ENCODE measurements at places on chromosomes 13 and 19.

DNA sequence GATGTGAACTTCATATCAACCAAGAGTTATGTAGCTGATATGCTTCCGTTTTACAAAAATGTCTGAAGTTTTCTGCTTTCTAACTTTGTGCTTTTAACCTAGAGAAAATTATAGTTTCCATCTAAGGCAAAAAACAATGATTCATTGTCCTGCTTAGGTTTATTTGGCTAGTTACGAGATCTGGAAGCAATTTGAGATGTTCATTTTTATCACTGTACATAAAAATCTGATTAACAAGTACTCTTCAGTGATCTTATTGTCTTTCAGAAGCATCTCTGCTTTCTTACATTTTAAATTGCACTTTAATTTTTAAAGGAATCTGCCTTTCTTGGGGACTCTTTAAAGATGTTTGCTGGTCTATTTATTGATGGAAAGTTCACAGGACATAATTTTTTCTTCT, 188.1 kb downstream of the RFC3 start:
- no peak for DNase-seq

DNA sequence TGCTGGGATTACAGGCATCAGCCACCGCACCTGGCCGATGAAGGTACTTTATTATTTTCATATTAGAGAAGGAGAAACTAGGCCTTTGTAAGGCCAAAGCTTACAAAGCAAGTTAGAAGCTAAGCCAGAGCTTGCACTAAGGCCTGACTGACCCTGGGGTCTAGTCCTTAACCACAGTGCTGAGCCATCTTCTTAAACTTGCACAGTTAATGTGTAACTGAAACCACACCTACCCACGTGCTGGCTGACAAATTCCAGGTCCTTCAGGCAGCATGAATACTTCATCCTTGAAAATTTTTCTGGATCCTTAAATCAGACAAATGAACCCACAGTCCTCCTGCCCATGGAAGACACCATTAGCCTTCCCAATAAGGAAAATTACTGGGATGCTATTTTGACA, 880.6 kb downstream of the UQCRFS1 start:
- no peak for DNase-seq

DNA sequence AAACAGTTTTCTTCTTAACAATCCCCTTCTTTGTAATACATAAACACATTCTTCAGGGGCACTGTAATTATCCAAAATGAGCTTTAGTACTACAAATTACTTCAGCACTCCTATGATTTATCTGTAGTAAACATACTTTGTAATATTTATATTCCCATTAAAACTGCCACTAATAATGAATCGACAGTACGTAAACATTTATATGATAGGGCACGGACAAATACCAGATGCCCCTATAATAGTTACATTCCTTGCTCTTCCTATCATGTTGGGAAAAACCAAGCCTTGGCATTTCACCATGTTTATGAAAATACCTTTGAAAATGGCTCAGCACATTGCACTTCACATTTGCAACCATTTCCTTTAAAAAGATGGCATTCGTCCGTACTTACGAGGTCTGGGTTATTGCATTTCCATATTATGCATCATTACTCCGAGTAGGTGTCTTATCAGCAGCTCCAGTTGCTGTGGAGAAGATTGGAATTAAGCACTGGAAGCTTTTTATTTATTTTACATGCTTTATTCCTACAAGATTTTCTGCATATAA, 1043.4 kb downstream of the DIAPH3 start:
- no peak for DNase-seq

- DNase-seq = no peak
Observed at GRCh38 chr19:49553451-49554271, 25.9 kb downstream of the RCN3 start.

- DNase-seq = no peak
Observed at GRCh38 chr19:1503089-1503924, 9.5 kb downstream of the ADAMTSL5 start.

GRCh38 chr19:19095691-19096090, 31.9 kb downstream of the SLC25A42 start:
- DNase-seq = no peak

- DNase-seq = no peak
Observed at GRCh38 chr19:17183858-17184321, 31.3 kb upstream of the USE1 start.

GRCh38 chr19:17553256-17553655, 2.2 kb upstream of the COLGALT1 start:
- DNase-seq = peak; percentile 7

- DNase-seq = no peak
Observed at GRCh38 chr19:29815231-29815630, 3.4 kb downstream of the CCNE1 start.

DNA sequence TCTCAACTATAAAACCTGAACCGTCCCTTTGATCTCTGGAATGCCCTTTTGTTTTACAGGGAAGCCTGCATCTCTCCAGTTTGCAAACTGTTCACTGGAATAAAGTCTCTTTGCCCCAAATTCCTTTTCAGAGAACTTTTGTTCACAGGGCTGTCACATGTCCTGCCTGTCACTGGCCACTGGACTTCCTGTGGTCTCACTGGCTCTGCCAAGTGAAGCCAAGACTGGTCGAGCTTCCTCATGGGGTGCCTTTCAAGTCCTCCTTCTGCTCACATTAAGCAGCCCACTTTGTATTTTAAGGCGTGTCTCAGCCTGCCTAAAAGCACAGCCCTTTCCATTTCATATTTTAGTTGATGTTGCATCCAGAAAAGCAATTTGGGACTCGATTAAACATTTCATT, 215.7 kb downstream of the KATNAL1 start:
- DNase-seq = peak; percentile 54

- DNase-seq = no peak
Observed at GRCh38 chr13:75135325-75135825, 346.6 kb downstream of the TBC1D4 start.

GRCh38 chr13:81686877-81687276, 1346.0 kb upstream of the SPRY2 start:
- no peak for DNase-seq

DNA sequence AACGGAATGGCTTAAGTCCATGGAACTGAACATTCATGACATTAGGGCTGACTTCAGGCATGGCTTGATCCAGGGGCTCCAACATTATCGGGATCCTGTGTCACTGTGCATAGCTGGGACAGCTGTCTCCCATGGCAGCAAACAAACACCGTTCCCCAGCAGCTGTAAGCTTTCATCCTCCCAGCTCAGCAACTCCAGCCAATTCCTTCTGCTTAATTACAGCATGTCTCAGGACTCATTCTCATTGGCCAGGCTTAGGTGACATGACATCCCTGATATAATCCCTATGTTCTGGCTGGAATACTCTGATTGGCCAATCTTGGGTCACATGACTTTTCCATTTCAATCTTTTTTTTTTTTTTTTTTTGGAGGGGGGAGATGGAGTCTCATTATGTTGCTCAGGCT, 10.9 kb upstream of the TLE5 start:
- DNase-seq = no peak

DNA sequence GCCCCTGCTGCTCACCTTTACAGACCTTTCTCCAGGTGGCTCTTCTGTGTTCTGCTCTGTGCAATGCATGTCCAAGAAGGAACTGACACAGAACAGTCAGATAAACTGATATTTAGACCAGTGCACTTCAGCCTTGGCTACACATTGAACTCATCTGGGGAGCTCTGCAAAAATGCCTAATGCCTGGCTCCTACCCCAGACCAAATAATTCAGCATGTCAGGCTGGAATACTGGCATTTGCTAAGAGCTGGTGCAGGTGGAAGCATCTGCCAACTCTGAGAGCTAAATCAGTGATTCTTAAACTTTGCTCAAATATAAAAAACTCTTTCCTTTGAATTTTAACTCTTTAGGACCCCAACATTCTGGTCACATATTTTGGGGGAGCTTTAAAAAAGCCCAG, 118.2 kb upstream of the TSC22D1 start:
- DNase-seq = no peak

- DNase-seq = peak; percentile 54
Observed at GRCh38 chr13:94109715-94110374, 369.6 kb downstream of the DCT start.

DNA sequence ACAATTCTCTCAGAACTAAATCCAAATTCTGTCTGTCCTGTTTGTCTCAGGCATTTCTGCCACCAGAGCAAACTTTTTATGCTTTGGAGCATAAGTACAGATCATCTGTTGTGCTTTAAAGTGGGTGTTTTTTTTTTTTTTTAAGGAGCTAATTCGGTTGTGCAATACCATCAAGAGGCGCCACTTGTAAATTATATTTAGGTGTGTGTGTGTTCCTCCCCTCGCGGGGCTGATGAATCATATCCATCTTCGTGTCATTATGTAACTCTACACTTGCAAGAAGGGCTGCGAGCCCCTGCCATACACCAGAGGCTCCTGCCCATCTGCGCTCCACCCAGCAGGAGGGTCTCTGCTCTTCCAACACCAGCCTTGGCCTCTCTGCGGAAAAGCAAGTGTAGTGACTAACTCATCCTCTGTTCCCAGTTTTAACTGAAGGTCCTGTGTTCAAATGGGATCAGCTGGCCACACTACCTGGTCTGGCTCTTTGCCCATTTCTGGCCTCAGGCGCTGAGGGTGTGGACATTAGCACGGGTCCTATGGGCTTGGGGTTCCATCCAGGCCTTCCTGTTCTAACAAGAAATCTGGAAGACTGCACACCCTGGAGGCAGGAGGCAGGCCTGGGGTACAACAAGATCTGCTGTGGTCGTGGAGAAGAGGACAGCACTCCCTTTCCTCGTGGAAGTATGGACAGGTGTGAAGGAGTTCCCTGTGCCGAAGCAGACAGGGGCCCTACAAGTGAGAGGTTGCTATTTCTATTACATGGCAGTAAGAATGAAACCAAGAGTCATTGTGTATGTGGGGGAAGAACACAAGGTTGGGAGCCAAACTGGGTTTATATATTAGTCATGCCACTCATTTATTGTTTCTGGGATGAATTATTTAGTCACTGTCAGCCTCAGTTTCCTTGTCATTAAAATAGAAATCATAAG, 96.1 kb upstream of the MBNL2 start:
- no peak for DNase-seq

- DNase-seq = no peak
Observed at GRCh38 chr19:3722443-3723109, 14.4 kb downstream of the TJP3 start.

- DNase-seq = no peak
Observed at GRCh38 chr13:31862828-31863227, 123.5 kb downstream of the RXFP2 start.

GRCh38 chr13:98556968-98557631, 19.8 kb downstream of the STK24 start:
- no peak for DNase-seq

- DNase-seq = no peak
Observed at GRCh38 chr19:41837981-41838708, 6.3 kb downstream of the LYPD4 start.

GRCh38 chr13:77196052-77196618, 130.8 kb downstream of the MYCBP2 start:
- no peak for DNase-seq

DNA sequence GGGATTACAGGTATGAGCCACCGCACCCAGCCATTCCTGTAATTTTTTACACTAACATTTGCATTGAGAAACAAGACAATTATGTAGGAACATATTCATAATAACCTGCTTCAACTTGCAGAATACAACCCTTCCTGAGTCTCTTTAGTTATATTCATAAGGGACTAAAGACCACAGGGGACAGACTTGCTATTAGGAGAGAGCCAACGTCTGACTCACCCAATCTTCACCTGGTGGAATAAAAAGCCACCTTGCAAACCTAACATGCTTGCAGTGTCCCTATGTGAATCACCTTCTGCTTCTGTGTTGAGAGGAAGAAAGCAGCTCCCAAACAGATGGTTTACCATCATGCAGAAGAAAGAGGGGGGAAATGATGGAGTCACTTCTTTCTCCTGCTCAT, 456.1 kb downstream of the PCDH9 start:
- DNase-seq = no peak

All from DMS79 treated with DMSO at 0.1 percent for 48 hours (cell line).